ENCODE measurements at places on chromosomes 4 and X.

- H3K27ac ChIP-seq: peak overlapping the region; percentile 86
- no peaks in the 10 kb centered on the region for H3K36me3 ChIP-seq
- no peak overlapping the region for H3K4me3 ChIP-seq
- peak; percentile 1 for DNase-seq
- peaks cover 17% of the 10 kb centered on the region for H3K4me1 ChIP-seq
Measured at GRCh38 chrX:77003956-77004355, 443.2 kb upstream of the FGF16 start.

DNA sequence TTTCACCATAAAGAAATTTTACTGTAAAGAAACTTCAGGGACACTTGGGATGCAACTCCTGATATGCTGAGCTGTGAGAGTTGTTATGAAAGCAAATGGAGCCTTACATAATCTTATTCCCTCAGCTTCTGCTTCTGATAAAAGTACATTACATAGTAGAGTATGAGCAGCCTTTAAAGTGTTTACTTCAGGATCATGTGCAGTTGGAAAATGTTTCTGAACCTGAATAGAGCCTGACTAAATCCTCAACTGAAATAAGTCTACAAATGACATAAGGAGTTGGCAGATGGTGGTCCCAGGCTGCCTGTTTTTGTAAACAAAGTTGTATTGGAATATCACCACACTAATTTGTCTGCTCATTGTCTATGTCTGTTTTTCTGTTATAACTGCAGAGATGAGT lies 19.3 kb downstream of the RASSF6 start:
- peaks cover under 1% of the 10 kb centered on the region for H3K4me1 ChIP-seq
- no peak overlapping the region for H3K27ac ChIP-seq
- H3K36me3 ChIP-seq: no peaks in the 10 kb centered on the region
- H3K4me3 ChIP-seq: no peak overlapping the region

GRCh38 chr4:55758066-55758465 lies 61.5 kb upstream of the EXOC1L start:
- no peaks in the 10 kb centered on the region for H3K36me3 ChIP-seq
- no peak overlapping the region for H3K27ac ChIP-seq
- no peaks in the 10 kb centered on the region for H3K4me1 ChIP-seq
- no peak for DNase-seq
- no peaks in the 10 kb centered on the region for H3K27me3 ChIP-seq
- H3K4me3 ChIP-seq: no peak overlapping the region

- peaks cover 2% of the 10 kb centered on the region for H3K27me3 ChIP-seq
- no peak overlapping the region for H3K27ac ChIP-seq
Measured at GRCh38 chr4:57131849-57132742, 21.9 kb upstream of the IGFBP7 start.

DNA sequence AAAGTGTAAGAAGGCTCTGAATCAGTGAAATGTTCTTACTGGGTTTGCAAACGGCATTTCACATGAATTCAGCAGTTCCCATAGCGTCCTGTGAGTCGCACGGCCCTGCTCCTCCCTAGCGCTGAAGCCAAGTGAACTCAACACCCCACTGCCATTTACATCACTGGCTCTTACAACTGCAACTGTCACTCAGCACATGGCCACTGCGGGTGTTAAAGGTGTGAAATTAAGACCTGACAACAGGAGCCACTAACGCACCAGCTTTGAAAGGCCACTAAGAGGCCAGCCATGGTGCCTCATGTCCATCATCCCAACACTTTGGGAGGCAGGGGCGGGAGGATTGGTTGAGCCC lies 31.7 kb downstream of the RNF212 start:
- H3K4me1 ChIP-seq: peaks cover 14% of the 10 kb centered on the region
- H3K4me3 ChIP-seq: no peak overlapping the region
- DNase-seq: no peak

DNA sequence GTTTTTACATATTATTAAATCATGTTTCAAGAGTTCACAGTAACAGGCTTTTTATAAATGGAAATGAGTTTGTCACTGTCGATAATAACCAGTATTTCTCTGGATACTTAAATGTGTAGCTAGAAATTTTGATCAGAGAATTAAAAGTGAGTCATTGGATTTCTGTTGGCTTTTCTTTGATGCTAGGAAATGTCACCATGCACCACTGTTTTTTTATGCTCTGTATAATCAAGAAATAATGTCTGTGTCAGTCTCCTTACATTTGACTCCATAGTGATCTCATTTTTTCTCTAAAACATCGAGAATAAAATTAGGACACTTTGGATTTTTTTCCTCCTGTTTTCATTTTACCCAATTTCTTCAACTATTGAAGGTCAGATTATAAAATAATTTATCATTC lies 234.2 kb downstream of the RAPGEF2 start:
- peaks cover 32% of the 10 kb centered on the region for H3K36me3 ChIP-seq
- no peak for DNase-seq
- no peaks in the 10 kb centered on the region for H3K4me1 ChIP-seq
- no peaks in the 10 kb centered on the region for H3K27me3 ChIP-seq

DNA sequence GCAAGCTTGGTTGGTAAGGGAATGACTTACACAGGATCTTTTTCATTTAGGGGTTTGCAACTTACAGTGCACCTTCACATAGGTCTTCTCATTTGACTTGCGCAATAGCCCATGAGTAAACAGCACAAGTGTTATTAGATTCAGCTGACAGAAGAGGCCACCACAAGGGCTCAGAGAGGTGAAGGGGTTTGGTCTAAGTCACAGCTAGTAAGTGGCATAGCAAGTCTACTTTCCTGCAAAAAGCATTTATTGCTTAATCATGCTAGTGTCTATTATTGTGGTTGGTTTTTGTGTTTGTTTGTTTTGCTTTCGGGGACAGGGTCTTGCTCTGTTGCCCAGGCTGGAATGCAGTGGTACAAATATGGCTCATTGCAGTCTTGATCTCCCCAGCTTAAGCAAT lies 83.3 kb downstream of the SPRY1 start:
- H3K27ac ChIP-seq: no peak overlapping the region
- peaks cover 74% of the 10 kb centered on the region for H3K4me1 ChIP-seq
- H3K36me3 ChIP-seq: no peaks in the 10 kb centered on the region
- no peaks in the 10 kb centered on the region for H3K27me3 ChIP-seq

DNA sequence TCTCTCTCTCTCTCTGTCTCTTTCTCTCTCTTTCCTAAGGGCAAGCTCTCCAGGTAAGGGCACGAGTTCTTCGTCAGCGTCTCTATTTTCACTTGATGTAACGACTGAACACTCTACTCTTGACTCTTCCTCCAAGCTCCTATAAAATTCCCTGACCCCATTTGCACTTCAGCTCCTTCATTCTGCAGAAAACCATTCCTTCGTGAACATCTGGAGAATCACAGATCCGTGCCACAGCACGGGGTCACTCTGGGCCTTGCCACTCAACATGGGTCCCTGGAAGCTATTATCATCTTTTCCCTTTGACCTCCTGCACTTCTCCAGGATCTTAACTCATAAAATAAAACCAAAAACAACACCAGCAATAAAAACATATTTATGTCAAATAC lies 112.0 kb upstream of the LNX1 start:
- H3K4me1 ChIP-seq: peaks cover 14% of the 10 kb centered on the region
- no peaks in the 10 kb centered on the region for H3K36me3 ChIP-seq
- H3K27ac ChIP-seq: no peak overlapping the region
- peaks cover 12% of the 10 kb centered on the region for H3K27me3 ChIP-seq

DNA sequence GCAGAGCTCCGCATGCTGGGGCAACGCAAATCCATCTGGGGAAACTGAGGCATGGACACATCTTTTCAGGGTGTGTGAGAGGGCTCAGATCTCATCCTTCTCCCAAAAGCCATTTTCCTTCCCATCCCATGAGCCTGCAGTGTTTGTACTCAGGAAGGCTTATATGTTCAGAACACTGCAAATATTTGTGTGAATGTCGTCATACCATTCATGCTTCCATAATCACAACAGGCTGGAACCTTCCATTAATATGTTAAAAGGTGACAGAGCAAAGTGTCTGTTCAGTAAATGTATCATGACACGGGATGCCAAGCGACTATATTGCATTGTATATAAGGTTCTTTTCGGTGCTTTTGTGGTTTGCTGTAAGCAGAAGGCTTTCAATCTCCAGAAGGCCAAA lies 8.5 kb downstream of the TRIML1 start:
- H3K4me3 ChIP-seq: no peak overlapping the region
- H3K27me3 ChIP-seq: no peaks in the 10 kb centered on the region
- no peak overlapping the region for H3K27ac ChIP-seq
- no peak for DNase-seq
- H3K36me3 ChIP-seq: no peaks in the 10 kb centered on the region
- no peaks in the 10 kb centered on the region for H3K4me1 ChIP-seq

DNA sequence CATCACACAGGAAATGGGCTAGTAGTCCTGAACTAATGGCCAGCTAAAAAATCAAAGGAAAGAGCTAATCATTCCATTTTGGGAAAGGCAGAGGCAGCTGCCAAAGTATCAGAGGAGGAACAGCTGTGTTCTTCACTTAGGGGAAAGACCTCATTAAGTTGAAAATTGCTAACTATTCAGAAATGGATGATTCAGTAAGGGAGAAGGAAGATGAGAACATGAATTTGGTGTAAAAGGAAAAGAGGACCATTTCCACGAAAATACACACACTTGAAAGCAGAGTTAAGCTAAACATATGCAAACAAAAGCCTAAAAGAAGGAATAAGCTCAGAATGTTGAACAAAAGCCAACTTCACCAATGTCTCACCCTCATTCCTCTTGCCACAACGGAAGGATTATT lies 90.4 kb downstream of the PCDH19 start:
- no peaks in the 10 kb centered on the region for H3K4me1 ChIP-seq
- DNase-seq: no peak
- no peak overlapping the region for H3K27ac ChIP-seq
- H3K36me3 ChIP-seq: no peaks in the 10 kb centered on the region
- no peak overlapping the region for H3K4me3 ChIP-seq
- no peaks in the 10 kb centered on the region for H3K27me3 ChIP-seq

DNA sequence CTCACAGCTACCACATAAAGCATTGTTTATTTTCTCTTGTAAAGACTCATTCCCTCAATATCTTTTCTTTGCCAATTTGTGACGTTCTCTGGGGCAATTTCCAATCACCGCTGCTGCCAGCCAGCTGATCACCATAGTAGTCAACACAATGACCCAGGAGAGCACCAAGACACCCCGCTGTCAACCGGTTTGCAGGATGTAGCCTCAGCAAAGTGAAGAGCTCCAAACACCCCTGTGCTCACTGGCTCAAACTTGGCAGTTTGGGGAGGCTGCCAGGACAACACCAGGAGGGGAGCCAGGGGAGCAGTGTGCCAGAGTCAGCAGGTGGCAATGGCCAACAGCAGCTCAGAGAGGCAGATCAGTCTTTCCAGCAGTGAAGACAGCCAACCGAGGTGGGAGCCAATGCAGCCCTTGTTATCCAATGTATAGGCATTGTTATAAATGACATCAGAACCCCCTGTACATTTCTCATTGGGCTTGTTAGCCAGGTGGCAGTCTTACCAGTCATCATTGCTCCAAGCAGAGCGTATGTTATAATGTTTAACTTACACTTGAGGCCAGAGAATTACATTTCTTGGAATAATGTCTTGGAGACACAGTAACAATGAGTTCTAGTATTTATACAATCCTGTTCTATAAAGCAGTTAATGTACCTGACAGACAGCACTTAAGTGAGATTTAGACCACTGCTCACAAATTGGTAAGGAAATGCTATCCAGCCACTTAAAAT lies 274.9 kb upstream of the GK2 start:
- DNase-seq: no peak
- H3K27ac ChIP-seq: no peak overlapping the region
- H3K4me3 ChIP-seq: no peak overlapping the region

DNA sequence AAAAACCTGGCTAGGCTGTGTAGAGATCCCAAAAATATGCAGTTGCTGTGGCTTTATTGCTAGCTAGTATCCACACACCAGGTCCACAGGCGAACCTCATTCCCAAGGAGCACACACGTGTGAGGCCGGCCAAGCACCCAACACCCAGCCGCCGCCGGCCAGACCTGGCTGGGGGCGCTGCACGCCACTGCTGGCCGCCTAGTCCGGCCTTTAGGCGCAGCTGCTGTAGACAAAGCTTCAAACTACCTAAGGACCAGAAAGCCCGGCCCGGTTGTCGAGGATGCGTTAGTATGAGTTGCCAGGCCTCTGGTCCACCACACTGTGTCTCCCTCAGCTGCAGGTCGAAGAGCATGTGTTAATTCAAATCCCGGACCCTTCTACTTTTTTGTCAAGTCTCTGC lies 3.1 kb downstream of the POU3F4 start:
- H3K4me3 ChIP-seq: no peak overlapping the region
- no peak for DNase-seq
- no peak overlapping the region for H3K27ac ChIP-seq
- H3K27me3 ChIP-seq: peaks cover 38% of the 10 kb centered on the region

- no peak for DNase-seq
- no peaks in the 10 kb centered on the region for H3K27me3 ChIP-seq
- H3K36me3 ChIP-seq: peaks cover 7% of the 10 kb centered on the region
Measured at GRCh38 chrX:118536204-118536603, 40.6 kb downstream of the DOCK11 start.

- H3K36me3 ChIP-seq: peaks cover 44% of the 10 kb centered on the region
- peak overlapping the region; percentile 82 for H3K4me3 ChIP-seq
- peak overlapping the region; percentile 86 for H3K27ac ChIP-seq
- peaks cover 50% of the 10 kb centered on the region for H3K4me1 ChIP-seq
Measured at GRCh38 chr4:780716-781492, 45.0 kb downstream of the CPLX1 start.

GRCh38 chrX:119427024-119427794 lies 28.1 kb downstream of the SLC25A43 start:
- H3K27ac ChIP-seq: no peak overlapping the region
- peak; percentile 1 for DNase-seq
- no peaks in the 10 kb centered on the region for H3K27me3 ChIP-seq
- H3K4me1 ChIP-seq: peaks cover 17% of the 10 kb centered on the region

GRCh38 chr4:103156106-103156505 lies 42.0 kb downstream of the CENPE start:
- H3K27ac ChIP-seq: no peak overlapping the region
- H3K4me3 ChIP-seq: no peak overlapping the region
- DNase-seq: no peak
- no peaks in the 10 kb centered on the region for H3K4me1 ChIP-seq
- H3K36me3 ChIP-seq: peaks cover 32% of the 10 kb centered on the region

GRCh38 chr4:182219411-182220056 lies 23.7 kb upstream of the TENM3 start:
- no peaks in the 10 kb centered on the region for H3K27me3 ChIP-seq
- no peak overlapping the region for H3K4me3 ChIP-seq
- H3K27ac ChIP-seq: no peak overlapping the region
- H3K4me1 ChIP-seq: no peaks in the 10 kb centered on the region
- H3K36me3 ChIP-seq: no peaks in the 10 kb centered on the region

Measured in activated naive CD8-positive, alpha-beta T cell treated with anti-CD3 and anti-CD28 coated beads, Interleukin-2, amount 50 U/mL, for 24 hours (primary cell).